ENCODE measurements at places on chromosomes 5 and 9.

DNA sequence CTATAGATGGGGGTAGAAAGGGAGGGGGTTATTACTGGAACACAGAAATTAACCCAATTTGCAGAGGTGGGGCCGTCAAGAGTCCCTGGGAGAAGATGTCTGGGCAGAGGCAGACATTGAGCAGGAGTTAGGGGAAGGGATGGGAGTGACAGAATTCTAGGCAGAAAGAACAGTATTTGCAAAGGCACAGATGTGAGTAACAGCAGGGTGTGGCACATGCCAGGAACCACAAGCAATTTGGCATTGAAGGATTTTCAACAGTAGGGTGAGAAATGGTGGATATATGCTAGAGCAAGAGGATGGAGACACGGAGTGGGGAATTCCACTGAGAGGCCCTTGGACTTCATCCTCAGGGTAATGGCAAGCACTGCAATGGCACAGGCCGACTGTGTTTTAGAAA is 71.6 kb upstream of the FRRS1L start:
- DNase-seq = no peak

- no peak for DNase-seq
Measured at GRCh38 chr9:130421154-130421801, 23.5 kb upstream of the ASS1 start.

DNA sequence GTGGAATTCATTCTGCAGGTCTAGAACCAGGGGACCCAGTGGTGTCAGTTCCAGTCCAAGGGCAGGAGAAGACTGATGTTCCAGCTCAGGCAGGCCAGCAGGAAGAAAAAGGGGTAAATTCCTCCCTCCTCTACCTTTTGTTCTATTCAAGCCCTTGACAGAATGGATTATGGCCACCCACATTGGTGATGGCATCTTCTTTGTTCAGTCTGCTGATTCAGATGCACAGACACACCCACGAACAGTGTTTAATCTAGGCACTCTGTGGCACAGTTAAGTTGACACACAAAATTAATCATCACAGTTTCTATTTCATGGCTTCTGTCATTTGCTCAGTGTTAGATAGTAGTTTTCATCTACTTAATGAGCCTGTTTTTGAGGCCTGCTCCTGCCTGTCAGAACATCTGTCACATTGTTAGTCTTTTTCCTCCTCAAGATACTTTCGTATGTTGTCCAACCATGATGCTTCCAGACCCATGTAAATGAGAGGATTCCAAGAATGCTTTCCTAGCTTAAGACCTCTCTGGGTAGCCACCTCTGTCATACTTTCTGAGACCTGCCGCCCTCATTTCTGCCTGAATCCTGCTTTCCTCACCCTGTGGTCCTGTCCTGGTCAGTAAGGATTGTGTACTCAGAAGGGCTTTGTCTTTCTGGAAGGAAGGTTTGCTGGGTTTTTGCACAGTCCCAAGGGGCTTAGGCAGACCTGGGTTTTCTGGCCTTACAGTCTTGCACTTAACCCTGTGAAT is 72.5 kb downstream of the SPIN1 start:
- DNase-seq = no peak

- DNase-seq = no peak
Measured at GRCh38 chr5:170749911-170750431, 33.6 kb upstream of the GABRP start.

DNA sequence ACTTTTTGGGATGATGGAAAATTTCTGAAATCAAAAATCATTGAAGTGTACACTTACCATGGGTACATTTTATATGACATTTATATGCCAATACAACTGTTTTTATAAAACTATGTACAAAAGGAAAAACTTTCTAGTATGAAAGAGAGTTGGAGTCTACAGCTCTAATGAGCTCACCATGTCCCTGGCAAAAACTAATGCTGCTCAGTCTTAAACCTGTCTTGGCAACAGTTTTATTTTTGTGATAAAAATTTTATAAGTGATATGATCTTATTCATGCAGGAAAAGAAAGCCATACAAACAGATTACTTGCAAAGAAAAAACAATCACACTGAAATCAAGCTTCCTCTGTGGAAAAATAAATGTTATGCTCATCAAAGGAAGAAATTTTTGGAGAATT is 78.9 kb upstream of the RASEF start:
- no peak for DNase-seq

- no peak for DNase-seq
Measured at GRCh38 chr5:96814041-96814440, 6.3 kb upstream of the ERAP1 start.

- DNase-seq = no peak
Measured at GRCh38 chr9:124426361-124426760, 11.1 kb upstream of the PSMB7 start.

DNA sequence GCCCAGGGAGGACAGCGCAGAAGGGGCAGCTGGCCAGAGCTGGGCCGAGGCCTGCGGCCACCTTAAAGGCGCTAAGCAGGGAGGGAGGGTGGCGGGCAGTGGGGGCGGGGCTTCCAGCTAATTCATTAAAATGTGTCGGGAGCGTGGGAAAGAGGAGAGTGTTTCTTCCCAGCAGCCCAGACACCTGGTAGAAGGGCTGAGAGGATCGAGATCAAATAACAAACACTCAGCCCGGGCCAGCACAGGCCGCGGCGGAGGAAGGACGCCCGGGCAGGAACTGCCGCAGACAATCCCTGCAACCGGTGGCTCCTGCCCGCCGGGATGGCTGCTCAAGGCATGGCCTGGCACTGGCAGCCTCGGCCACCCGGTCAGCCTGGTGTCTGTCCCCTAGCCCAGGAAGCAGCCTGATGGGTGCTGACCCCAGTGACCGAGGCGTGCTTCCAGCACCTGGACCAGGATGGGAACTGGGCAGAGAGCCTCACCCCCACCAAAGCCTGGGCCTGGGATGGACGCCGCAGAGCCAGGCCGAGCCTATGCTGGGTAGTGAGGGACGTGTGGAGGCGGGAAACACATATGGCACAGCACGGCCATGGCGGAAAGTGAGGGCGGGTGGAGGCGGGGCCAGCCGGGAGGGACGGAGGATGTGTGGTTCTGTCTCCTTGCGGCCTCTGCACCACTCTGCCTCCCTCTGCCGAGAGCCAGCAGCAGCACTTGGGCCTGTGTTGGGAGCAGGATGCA is 3.2 kb upstream of the NRARP start:
- DNase-seq = peak; percentile 69

DNA sequence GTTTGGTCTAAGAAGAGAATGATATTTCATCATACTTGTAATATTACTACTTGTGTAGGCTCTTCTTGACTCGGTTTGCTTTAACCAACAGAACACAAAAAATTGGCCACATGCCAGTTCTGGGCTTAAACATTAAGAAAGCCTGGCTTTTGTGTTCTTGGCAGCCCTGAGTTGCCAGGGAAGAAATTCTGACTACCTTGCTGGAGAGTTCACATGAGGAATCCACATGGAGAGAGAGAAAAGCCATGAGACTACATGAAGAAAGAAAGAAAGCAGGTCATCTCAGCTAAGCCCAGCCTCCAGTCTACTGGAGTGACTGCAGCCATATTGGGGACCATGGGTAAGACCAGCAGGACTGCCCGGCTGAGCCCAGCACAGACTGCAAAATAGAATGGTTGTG is 524.8 kb downstream of the RAB3C start:
- no peak for DNase-seq

- DNase-seq = peak; percentile 35
Measured at GRCh38 chr5:17163221-17163620, 54.2 kb upstream of the BASP1 start.
